ENCODE measurements at places on chromosomes 11 and 22.
A peak's percentile ranks its signal among the peaks of the same experiment; 100 is the strongest.

GRCh38 chr11:126217491-126217890 lies 5.9 kb downstream of the FAM118B start:
- DNase-seq = no peak

DNA sequence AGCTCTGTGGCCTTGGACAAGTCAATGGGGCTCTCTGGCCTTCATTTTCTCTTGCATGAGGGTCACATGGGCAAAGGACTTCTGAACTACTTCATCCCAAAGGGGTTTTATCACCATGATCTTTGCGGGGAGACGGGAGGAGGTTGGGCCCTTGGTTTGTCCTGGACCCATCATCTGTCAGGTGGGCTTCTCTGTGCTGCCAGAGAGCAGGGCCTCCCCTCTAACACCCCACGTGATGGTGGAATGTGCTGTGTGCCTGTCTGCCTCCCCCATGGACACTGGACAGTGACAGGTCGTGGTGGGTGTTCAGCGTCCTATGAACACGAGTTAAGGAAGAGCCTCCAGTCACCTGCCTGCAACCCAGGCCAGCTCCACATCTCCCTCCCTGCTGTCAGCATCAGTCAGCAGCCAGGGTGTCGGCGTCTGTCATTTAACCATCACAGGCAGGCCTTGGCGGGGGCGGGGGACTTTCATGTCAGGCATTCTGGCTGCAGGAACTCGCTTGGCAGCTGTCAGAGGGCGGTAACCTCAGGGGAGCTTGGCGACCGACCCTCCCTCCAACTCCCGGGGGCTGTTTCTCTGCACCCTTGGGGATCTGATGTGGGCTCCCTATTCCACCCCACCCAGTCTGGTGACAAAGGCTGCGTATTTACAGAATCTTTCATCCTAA lies 2.6 kb upstream of the SUN2 start:
- DNase-seq = peak; percentile 71

GRCh38 chr11:76801225-76801624 lies 18.1 kb downstream of the TSKU start:
- peak; percentile 3 for DNase-seq

DNA sequence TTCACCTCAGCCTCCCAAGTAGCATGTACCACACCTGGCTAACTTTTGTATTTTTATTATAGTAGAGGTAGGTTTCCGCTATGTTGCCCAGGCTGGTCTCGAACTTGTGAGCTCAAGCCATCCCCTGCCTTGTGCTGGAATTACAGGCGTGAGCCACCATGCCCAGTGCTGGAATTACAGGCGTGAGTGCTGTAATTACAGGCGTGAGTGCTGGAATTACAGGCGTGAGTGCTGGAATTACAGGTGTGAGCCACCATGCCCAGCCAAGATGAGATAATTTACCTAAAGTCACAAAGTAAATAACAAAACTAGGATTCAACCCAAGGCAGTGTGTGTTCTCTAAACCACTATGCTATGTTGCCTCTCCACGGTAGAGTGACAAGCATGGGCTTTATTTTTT lies 3.6 kb upstream of the UBXN1 start:
- no peak for DNase-seq

DNA sequence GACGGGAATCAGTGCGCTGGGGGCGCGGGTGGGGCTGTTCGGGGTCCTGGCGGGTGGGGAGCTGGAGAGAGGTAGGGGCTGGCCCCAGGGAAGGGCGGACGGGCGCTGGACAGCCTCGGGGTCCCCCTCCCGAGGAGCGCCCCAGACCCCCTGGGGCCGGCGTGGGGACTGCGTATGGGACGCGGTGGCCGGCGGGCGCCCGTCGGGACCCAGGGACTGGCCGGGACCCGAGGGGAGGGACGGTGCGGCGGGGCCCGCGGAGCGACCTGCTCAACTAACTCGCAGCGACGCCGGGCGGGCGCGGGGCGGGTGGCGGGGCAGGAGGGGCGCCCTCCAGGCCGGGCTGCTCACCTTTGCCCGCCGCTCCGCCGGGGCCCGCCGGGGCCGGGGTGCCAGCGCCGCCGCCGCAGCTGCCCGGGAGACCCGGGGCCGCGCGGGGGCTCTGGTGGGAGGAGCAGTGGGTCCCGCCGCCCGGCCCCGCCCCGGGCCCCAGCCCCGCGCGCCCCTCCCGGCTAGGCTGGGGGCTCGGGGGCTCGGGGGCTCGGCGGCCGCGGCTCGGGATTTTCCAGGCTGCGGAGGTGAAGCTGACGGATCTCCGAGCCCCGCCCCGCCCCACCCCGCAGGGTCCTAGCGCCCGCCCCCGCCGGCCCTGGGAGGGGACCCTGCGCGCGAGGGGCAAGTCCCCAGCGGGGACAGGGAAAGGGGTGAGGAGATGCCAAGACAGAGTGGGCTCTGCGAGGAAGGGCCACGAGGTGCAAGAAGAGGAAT lies 12.3 kb downstream of the STARD10 start:
- DNase-seq = peak; percentile 40

GRCh38 chr22:21937041-21937820 lies 15.4 kb downstream of the PPM1F start:
- no peak for DNase-seq

- DNase-seq = no peak
Observed at GRCh38 chr11:89458716-89459115, 32.5 kb downstream of the NOX4 start.

- DNase-seq = no peak
Observed at GRCh38 chr11:130115218-130115617, 44.4 kb upstream of the ST14 start.

DNA sequence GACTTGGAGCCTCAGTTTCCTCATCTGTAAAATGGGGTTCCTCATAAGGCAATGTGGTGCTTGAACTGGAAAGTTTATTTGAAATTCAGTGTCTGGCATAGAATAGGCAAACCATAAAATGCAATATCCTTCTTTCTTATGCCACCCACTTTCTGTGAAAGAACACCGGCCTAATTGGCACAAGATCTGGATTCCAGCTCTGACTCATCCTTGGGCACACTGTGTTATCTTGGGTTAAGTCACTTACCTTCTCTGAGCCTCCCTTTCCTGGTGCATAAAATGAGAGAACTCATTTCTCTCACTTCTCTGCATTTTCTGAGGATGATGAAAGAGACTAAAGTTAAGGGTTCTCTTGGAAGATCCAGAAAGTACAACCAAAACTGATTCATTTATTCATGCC lies 5.1 kb downstream of the INSC start:
- DNase-seq = no peak

DNA sequence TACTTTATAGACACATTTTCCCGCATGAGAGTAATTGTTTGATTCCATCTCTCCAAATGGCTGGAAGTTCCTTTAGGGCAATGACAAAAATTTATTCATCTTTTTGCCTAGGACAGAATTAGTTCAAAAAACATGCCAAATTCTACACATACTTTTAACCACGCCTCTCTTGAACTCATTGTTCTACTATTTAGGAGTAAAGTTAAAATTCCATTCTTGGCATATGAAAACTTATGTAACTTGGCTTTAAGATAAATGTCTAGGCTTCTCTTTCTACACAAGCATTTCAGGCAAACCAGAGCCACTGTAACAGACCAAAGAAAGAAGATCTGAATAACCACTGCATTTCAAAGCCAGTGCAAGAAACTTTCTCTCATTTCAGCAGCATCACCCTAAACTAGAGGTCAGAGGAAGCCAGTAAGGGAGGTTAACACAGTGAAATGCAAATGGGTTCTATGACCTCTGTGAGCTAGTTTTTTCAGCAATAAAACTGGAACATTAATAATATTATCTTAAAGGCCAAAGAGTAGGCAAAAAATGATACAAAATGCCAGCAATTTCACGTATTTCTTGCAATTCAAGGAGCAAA lies 73.0 kb downstream of the RSF1 start:
- no peak for DNase-seq

DNA sequence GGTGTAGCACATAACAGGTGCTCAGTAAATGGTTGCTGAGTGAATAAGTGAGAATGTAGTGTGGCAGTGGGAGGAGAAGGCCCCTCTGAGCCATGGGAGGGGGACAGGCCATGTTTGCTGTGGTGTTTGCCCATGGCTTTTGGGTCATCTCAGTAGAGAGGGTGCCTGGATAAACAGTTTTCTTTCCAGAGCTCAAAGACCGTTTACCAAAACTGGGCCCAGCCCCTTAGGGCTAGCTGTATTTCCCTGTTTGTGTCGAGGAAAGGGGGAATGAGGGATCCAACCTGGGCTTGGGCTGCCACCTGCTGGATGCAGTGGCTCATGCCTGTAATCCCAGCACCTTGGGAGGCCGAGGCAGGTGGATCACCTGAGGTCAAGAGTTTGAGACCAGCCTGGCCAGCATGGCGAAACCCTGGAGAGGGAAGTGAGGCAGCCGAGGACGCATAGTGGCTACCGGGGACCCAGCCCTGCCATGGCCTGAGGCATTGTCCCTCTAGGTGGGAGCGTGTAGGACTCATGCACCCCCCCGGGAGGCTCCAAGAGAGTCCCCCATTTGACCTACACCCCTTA lies 8.7 kb upstream of the LTO1 start:
- DNase-seq = no peak

- no peak for DNase-seq
Observed at GRCh38 chr11:97995874-97996273, 1024.9 kb upstream of the CNTN5 start.

DNA sequence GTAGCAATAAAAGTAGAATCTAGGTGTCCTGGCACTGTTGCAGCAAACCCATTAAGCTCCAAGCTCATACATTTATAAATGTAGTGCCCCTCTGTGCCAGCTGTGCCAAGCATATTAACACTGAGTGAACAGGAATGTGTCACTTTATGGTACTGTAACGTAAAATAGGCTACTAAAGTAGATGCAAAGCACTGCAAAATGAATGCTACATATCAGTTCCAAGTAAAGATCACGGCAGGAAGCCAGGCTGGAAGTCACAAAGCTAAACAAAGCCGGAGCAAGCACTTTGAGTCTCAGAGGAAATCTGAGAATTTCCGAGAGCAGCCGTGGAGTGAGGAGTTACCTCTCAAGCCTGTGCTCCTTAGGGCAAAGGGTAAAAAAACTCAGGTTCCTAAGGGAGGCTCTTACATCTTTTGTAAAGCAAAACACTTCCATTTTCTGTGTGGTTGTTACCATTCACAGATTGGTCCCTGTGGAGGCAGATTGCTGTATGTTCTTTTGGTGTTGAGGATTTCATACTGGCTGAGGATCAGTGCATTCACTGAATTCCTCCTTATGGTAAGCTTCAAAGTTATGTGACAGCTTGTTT lies 85.7 kb downstream of the WNT11 start:
- DNase-seq = no peak

- no peak for DNase-seq
Observed at GRCh38 chr22:45763236-45763624, 91.6 kb downstream of the ATXN10 start.

DNA sequence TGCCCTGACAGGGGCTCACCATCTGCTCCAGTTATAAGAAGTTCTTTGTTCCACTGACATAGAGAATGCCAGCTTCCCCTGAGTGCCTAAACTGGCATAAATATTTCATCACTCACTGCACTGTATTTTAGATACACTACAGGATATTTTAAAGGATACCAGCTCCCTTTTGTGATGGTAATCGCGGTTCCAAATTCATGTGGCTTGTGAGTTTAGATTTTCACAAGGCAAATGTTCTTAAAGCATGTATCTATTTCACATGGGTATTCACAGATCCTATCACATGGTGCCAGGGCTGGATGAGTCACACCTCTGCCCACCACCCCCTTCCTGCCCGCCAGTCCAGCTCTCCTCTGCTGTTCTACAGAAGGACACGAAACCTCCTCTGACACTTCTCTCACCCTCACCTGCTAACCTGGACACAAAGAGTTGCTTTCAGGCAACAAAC lies 105.5 kb downstream of the KCNC1 start:
- DNase-seq = no peak

GRCh38 chr11:44901786-44902185 lies 48.9 kb downstream of the TP53I11 start:
- DNase-seq = no peak

GRCh38 chr11:8025123-8025522 lies 38.0 kb downstream of the EIF3F start:
- DNase-seq = no peak

DNA sequence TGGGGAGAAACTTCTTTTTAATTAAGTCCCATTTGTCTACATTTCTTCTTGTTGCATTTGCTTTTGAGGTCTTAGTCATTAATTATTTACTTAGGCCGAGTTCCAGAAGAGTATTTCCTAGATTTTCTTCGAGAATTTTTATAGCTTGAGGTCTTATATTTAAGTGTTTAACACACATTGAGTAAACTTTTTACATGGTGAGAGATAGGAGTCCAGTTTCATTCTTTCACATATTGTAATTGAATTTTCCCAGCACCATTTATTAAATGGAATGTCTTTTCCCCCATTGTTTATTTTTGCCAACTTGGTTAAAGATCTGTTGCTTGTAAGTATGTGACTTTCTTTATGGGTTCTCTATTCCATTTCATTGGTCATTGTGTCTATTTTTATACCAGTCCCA lies 1344.0 kb upstream of the RAG2 start:
- no peak for DNase-seq

- DNase-seq = peak; percentile 2
Observed at GRCh38 chr11:120182790-120183491, 27.9 kb upstream of the OAF start.

- no peak for DNase-seq
Observed at GRCh38 chr11:115263799-115264656, 240.2 kb downstream of the CADM1 start.

GRCh38 chr11:87213444-87213843 lies 175.7 kb downstream of the TMEM135 start:
- no peak for DNase-seq

GRCh38 chr11:75196426-75196825 lies 44.1 kb upstream of the TPBGL start:
- no peak for DNase-seq

DNA sequence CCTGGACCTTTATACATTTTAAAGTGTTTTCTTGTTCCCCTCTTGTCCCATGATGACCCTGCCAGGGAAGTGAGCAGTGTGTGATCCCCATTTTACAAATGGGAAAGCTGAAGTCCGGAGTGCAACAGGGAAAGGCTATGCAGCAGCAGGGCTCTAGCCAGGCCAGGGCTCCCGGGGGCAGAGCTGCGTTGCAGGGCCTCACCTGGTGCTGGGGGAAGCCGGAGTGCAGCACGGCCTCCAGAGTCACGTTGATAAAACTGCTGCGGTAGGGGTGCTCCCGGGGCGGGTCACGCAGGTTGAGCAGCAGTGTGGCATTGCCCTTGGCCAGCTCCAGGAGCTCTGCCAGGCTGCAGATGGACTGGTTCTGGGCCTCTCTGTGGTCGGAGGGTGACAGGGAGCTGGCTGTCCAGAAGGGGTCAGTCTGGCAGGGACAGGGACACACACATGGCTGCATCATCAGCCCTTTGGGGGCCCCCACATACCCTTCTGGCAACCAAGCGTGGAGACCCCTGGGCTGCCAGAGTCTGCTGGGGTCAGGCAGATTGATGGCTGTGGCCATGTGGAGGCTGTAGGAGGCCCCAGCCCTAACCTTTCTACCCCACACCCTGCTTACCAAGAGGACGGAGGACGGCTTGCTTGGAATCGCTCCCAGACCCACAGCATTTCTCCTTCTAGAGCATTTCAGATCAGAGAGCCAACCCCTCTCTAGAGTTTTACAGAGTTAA lies 9.3 kb upstream of the KLHL35 start:
- no peak for DNase-seq

- DNase-seq = no peak
Observed at GRCh38 chr11:65559951-65560537, 1.9 kb upstream of the LTBP3 start.

- no peak for DNase-seq
Observed at GRCh38 chr22:41362615-41363014, 19.1 kb upstream of the TEF start.

Measured in activated CD4-positive, alpha-beta T cell treated with anti-CD3 and anti-CD28 coated beads, Interleukin-2, amount 10 ng/mL, durations not matched to agents 7 days and 5 days (primary cell).